Pons (tissue), 1 donor: ENCODE measurements at places on chromosomes 7 and 10.

- DNase-seq, result no peak
Measured at GRCh38 chr7:134737566-134738345, 41.7 kb upstream of the CALD1 start.

DNA sequence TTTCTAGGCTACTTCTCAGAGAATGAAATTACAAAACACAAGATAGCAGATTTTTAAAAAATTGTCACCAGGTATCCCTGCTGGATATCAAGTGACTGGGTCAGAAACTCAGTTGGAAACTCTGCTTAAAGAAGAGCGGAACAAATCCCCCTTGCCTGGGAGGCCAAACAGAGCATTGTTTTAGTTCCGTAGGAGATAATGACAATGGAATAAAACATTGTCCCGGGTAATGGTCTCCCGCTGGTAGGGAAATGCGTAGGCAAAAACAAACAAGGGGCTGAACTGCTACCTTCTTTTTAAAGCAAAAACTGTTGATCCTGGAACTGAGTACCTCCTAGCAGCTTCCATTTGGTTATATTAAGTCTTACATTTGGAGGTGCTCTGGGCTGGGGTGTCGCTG lies 21.3 kb upstream of the VAX1 start:
- DNase-seq, result no peak

DNA sequence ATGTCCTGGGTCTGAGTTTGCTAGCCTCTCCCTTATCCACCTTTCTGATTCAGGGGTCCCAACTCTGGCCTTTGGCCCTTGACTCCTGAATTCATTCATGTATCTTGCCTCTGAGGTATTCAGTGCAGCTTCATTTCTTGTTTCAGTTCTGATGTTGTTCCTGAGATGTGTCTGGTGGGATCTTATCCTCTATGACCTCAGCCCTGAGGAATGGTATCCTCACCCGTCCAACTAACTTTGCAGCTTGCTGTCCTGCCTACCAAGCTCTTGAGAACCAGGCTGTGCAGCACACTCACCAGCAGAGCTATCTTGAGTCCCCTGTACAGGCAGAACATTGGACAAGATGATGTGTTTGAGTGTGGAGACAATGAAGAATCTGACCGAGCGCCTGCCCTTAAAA lies 13.8 kb downstream of the SUFU start:
- DNase-seq, result no peak

DNA sequence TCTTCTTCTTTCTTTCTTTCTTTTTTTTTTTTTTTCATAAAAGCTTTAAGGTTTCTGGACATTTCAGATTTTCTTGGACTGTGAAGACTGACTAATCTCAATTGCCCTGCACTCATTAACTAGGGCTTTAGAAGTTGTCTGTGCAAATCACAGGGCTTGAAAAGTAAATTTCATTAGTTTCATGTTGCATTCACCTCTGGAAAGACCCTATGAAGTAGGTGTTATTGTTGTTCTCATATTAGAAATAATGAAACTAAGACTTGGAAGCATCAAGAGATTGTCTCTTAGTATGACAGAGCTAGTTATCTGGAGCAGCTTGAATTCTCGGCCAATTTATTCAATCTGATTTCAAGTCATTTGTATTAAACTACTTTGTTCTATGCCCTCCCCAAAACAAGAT lies 28.2 kb upstream of the SEMA3D start:
- no peak for DNase-seq

DNA sequence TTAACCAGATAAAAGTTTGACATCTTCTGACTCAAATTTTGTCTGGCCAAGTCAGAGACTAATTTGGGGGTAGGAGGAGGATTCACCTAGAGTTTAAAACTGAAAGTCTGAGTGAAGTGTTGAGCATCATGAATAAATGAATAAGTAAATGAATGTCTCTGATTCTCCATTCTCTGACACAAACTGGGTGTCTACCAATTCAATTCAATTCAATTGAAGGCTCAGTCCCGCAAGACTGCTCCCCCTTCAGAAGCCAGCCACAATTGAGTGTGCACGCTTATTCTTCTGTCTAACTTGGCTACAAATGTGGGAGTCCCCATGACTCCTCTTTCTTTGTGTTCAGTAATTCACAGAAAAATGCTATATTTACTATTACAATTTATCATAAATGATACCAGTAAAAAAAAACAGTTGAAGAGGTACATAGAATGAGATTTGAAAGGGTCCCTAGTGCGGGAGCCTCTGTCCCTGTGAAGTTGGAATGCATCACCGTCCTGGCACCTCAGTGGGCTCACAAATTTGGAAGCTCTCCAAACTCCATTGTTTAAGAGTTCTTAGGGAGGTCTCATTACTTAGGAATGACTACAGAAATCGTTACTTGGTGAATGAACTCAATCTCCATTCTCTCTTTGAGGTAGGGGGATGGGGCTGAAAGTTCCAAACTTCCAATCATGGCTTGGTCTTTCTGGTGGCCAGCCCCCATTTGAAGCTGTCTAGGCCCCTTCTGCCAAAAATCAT lies 243.7 kb upstream of the PHYHIPL start:
- no peak for DNase-seq

DNA sequence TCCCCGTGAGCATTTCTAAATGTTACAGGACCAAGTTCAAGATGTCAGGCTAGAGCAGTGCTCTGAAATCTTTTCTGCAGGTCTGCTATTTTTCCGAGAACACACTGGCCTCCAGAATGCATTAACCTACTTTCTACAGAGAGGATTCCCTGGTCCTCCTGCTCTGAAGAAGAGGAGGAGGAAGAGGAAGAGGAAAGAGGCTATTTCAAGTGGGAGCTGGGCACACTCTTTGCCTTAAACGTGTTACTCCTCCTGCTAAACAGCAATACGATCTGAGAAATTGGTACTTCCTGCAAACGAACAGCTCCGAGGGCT lies 157.4 kb downstream of the FRMD4A start:
- peak; percentile 18 for DNase-seq

DNA sequence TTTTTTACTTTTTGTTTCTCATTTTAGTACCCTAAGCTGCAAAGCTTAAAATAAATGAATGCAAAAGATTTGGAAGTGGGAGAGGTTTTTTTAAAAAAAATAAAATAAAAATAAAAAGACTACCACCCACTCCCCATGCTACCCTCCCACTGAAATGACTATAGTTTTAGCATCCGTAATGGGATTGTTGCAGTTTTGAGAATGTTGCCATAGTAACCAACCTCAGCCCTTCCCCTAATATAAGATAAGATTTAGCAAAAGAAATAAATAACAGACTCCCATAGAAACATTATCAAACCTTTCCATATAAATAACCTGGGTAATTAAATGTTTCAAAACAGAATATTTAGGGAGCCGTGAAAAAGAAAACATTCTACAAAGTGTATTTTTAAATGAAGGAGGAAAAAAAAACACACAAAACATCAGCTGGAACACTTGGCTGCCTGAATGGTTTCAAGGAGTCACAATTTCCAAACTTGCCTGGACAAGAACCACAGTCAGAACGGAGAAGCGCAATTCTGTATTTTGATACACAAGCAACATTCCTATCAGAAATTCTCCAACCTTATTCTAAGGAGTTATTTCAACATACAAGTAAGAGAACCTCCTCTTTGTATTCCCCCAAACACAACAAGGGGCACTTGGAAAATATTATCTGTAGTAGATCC lies 57.4 kb downstream of the DGKI start:
- DNase-seq, result no peak

DNA sequence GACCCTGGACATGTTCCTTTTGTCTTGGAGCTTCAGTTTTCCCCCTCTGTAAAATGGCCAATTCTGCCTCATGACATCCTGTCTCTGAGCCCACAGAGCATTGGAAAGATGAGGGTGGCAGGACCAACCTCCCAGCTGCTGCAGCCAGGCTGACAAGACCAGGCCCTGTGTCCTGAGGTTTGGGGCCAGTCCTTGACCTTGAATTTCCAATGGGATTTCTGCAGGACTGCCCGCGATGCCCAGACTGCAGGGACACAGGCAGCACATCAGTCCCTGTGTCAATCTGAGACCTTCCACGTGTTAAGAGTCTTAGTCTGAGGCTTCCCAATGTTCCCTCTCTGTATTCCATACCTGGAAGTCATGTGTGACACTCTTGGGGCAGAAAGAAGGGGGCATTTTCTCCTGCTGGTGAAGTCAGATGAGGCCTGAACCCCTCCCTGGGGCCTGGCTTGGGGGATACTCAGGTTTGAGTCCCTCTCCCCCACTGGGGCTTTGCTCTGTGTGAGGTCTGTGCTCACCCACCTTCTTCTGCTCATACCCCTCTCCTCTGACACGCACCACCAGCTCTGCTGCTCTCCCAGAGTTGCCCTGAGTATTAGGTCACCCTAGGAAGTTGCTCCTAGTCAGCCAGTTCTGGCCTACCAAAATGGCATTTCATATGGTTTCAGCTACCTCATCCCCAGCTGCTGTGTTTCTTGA lies 79.2 kb downstream of the ADCY1 start:
- DNase-seq, result no peak

GRCh38 chr7:109282726-109283125 lies 713.1 kb downstream of the DNAJB9 start:
- DNase-seq, result no peak

GRCh38 chr10:28984431-28984830 lies 304.4 kb upstream of the LYZL1 start:
- DNase-seq, result peak; percentile 28

- DNase-seq, result no peak
Measured at GRCh38 chr7:132417103-132417906, 159.0 kb downstream of the PLXNA4 start.

- no peak for DNase-seq
Measured at GRCh38 chr7:18366394-18366793, 129.2 kb upstream of the HDAC9 start.

- no peak for DNase-seq
Measured at GRCh38 chr10:43585046-43585445, 10.6 kb upstream of the ZNF239 start.

DNA sequence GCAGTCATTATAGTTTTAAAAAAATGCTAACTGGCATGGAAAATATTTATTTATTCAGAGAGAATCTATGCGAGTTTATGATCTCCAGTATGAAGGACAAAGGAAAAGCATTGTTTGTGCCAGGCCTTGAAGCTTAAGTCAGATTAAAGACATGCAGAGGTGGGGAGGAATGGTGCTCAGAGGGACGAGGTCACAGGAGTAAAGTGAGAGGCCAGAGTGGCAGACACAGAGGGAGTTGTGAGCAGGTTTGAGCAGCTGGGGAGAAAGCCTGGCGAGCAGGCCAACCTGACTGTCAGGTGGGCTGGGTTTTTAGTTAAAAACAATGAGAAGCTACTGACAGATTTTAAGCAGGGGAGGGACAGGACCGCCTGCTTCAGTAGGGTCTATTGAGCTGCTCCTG lies 6.8 kb upstream of the CCNY start:
- no peak for DNase-seq

DNA sequence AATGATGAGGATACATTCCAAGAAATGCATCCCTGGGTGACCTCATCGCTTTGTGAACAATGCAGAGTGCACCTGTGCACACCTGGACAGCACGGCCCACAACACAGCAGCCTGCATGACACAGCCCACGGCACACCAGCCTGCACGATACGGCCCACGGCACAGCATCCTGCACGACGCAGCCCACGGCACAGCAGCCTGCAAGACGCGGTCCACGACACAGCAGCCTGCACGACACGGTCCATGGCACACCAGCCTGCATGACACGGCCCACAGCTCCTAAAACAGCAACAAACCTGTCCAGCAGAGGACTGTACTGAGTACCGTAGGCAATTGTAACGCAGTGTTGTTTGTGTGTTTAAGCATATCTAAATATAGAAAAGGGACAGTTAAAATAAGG lies 134.7 kb upstream of the PPP2R2D start:
- DNase-seq, result no peak

DNA sequence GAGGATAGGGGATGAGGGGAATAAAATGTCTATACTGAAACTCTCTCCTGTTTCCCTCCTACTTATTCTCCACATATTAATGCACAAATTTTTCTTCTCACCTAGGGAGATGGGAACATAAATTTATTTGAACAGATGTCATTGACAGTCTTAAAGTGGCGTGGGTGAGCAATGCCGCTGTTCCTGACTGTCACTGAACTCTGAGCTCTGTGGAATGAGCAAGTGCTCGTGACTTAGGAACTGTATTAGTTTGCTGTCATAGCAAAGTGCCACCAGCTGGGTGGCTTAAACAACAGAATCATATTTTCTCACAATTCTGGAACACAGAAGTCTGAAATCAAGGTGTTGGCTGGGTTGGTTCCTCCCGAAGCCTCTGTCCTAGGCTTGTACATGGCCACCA lies 29.1 kb downstream of the INPP5F start:
- no peak for DNase-seq

DNA sequence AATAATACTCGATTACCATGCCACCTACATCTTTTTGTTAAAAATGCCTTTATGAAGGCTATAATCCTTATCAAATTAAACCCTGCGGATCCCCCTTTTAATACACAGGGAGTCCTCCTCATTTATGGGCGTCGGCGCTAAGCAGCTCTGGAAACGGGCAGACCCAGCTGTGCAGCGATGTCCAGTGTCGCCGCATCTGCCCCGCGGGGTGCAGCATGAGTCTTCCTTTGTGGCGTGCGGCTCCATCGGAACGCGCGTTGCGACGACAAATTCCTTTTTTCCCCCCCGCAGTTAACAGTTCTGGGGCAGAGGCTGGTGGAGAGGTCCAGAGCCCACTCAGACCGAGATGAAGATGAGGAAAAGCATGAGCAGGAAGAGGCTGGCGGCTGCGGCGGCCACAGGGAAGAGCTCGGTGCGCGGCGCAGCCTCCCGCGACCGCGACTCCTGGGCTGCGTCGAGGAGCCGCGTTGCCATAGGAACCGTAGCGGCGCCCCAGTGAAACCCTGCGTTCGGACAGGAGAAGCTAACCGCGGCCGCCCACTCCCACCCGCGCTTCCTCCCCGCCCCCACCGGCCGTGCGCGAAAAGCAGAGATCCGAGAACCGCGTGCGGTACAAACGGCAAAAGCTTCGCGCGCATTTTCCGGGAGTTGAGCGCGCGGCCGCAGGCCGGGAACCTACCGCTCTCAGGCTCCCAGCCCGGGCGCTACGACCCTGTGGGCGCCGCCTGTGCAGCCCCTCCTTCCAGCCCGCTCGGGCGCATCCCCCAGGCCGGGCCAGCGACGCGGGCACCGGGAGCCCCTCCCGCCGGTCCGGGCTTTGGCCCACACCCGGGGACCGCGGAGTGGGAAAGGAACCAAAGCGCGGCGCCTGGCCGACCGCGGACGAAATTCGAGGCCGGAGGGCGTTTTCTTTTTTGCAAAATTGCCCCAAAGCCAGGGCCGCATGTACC lies 130.6 kb downstream of the SPAG6 start:
- peak; percentile 38 for DNase-seq

DNA sequence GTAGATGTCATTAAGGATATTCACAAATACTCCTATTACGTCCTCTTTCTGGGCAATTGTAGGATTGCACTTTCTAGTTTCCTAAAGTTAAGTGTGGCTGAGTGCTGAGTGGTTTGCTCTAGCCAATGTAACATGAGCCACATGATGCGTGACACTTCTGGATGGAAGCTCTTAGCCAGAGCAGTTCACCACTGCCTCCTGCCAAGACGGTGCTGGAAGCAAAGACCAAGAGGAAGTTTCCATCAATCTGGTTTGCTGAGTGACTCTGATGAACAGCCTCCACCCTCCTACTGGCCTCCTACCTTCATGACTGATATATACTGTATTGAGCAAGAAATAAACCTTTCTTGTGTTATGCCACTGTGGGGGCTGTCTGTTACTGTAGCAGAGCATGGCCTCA lies 318.1 kb downstream of the KCNMA1 start:
- DNase-seq, result no peak
